A549 (cell line): ENCODE measurements at places on chromosomes 7 and 10. TPM values are rescaled to one million over a fixed set of nuclear protein-coding genes. Genes with fewer than 3 reads are reported as not detected.

PLCE1 gene
- 10.7 to 12.8 TPM (median 10.9 TPM) in 3 replicates for polyA plus RNA-seq

FBXO24 gene
- 0.13 to 0.37 TPM (median 0.19 TPM) in 3 replicates for polyA plus RNA-seq

TSPAN12 gene
- 0.41 to 0.62 TPM (median 0.58 TPM) in 3 replicates for polyA plus RNA-seq

SEMA3A gene
- polyA plus RNA-seq, result 3.6 to 4.3 TPM (median 4.2 TPM) in 3 replicates

MSS51 gene
- polyA plus RNA-seq, result 0.47 to 0.53 TPM (median 0.49 TPM) in 3 replicates

DNA sequence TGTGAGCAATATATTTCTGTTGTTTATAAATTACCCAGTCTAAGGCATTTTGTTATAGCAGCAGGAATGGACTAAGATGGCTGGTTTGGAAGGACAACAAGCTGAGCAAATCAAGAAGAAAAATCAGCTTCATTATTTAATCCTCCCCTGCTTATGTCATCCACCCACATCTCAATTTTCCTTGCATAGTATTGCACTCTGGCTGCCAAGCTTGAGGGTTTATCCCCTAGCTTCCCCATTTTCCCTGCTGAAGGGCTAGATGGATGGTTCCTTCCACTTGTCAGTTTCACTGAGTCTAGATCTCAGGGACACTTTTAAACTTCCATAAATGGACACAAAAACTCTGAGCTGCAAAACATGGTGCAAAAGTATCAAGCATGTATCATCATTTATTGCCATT, 75.2 kb upstream of the LAMB4 start:
- no peak for DNase-seq

DNA sequence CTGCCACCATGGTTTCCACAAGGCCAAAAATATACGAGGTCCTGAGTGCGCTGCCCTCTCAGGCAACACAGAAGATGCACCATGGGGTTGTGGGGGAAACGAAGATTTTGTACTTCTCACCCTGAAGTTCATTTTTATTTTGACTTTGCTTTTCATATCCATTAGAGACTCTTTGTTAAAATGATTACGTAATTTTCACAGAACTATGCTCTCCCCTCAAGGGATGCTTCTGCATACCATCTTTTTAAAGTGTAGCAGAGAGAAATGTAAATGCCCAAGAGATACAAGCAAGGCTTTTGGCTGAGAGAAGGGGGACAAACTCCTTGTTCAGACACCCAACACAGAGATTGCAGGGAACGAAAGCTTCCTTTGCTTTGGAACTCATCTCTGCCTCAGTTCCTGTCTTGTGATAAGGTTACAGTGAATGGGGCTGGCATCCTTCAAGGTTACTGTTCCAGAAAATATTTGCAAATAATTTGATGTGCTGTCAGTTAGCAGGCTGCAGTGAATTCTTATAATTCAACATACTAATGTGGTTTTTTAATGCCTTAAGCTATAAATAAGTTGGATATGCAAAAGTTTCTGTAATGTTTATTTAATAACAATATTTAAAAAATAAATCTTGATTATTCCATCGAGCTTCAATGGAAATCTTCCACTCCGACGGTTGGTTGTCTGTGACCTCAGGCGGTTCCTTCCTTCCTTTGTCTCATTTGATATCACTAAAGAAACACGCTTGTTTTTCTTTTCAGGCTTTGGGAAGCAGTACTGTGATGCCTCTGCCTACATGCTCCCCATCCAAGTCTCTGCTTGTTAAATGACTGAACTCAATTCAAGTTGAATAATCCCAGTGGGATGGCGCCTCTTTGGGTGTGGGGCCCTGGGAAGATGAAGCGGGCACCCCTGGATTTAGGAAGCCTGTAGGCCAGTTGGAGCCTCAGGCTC, 209.3 kb upstream of the CTBP2 start:
- no peak for DNase-seq

DNA sequence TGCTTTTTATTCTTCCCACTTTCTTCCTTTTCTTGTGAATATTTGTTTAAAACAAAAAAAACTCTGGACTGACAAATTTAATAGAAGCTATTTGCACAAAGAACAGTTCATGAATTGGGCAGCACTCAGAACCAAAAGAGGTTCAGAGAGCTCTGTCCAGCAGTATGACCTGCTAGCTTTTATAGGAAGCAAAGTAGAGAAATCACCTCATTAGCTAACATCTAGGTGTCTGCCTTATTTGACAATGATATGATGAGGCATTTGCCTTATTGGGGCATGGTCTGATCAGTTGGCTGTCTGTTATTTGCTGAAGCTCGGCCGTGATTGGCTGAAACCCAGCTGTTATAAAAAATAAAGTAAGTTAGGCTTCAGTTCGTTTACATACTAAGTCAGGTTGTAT, 819 bp upstream of the TRIM4 start:
- DNase-seq, result peak; percentile 27

GRCh38 chr7:75813084-75813483, 522 bp downstream of the CCL24 start:
- no peak for DNase-seq

DNA sequence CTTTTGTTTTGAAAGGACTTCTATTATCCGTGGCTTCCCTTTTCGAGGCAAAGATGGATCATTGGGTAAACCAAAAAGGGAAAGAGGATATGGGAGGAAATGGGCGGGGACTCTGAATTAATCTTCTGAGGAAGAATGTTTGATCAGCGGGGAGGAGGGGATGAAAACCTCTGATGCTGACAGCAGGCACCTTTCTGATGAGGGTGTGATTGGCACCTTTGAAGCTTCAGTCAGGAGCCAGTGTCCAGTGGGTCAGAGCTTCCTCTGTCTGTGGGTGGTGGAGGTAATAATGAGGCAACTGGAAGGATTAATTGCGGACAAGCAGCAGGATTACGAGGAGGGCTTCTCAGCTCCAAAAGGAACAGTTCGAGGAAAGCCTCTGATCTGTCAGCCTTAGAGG, 877.6 kb downstream of the LRMDA start:
- no peak for DNase-seq

DNA sequence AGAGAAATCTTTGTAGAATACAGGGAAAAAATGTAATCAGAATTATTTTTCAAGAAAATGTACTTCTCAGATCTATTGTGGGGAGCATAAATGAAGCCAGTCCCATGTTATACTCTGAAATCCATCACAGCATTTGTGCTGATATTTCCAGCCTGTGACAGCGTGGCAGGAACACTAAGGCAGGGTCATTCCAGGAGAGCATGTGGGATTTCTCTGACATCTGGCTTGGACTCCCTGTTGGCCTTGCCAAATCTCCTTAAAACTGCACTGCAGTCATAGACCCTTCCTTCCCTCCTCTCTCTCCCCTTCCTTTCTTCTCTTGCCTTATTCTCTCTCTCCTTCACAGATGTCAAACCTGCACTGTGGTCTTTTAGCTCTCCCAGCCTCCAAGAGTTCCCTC, 6.5 kb upstream of the TSPAN13 start:
- no peak for DNase-seq

DNA sequence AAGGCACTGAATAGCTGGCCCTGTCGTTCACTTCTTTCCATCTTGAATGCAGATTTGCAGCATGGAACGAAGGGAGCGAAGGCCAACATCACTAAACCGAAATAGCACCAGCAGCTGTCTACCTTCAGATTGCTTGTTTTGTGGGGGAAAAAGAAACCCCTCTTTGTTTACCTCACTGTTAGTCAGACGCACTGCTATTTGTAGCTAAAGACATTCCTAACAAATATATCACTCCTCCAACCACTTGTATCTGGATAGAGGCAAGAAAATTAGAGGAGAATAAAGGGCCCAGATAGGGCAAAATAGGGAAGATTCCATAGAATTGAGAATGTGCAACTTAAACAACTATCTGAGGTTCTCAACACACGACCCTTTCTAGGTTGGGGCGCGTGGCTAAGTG, 26.5 kb downstream of the ANK3 start:
- no peak for DNase-seq

DNA sequence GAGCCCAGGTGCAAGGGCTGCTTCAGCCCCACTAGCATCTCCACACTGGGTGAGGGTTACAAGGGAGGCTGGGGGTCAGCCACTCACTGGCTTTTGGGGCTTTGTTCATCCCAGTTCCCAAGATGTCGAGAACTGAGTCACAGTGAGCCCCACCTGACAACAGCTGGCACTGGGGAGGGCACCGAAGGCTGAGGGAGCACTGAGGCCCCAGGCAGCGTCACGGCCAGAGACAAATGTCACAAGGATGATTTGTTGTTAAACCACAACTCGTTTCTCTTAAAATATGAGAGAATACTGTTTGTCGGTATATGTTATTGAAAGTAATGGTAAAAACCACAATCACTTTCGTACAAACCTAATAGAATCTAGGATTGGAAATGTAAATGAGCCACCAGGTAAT, 219.9 kb downstream of the CELF2 start:
- DNase-seq, result no peak

DNA sequence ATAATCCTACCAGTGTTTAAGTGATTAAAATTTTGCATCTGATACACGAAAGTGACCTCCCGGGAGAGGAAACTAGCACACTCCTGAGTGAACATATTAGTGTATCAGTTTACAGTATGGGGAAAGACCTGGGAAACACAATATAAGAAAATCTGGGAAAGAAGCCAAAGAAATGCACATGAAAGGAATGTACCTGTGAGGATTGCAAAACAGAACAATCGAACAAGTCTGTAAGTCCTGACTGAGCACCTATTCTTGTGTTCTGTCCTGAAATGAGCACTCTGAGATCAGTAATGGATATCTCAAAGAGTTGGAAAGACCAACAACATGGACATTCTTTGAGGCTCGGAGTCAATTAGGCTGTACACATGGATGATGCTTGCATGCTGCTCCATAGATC, 554.7 kb downstream of the SORCS3 start:
- no peak for DNase-seq

GRCh38 chr7:143980746-143981510, 19.2 kb upstream of the OR6B1 start:
- no peak for DNase-seq

DNA sequence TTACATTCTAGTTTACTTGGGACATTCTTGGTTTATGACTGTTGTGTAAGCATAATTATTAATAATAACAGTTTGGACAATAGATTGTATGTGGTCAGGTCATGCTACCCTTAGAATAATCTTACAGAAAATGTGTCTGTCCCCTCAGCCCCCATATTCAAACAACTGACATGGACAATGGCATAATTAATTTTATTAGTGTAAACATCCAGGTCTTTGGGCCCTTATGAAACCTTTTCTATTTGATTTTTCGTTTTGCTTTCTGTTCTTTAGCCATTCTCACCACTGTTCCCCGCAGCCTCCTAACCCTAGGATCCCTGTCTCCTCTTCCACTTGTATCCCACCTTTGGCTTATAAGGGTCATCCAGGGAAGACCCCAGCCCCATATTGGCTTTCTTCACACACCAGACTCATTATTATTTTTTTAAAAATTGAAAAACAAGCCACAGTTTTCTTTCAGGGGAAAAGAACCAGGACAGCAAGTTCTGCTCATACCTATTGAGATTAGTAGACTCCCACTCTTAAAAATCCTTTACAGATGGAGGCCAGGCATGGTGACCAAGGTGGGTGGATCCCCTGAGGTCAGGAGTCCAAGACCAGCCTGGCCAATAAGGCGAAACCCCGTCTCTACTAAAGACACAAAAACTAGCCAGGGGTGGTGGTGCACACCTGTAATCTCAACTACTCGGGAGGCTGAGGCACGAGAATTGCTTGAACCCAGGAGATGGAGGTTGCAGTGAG, 11.5 kb downstream of the VIM start:
- no peak for DNase-seq

GRCh38 chr10:75452997-75453396, 21.6 kb downstream of the LRMDA start:
- no peak for DNase-seq

- DNase-seq, result no peak
Measured at GRCh38 chr7:127239814-127240213, 12.9 kb downstream of the GRM8 start.

GRCh38 chr7:41187322-41187721, 515.6 kb downstream of the INHBA start:
- DNase-seq, result no peak

DNA sequence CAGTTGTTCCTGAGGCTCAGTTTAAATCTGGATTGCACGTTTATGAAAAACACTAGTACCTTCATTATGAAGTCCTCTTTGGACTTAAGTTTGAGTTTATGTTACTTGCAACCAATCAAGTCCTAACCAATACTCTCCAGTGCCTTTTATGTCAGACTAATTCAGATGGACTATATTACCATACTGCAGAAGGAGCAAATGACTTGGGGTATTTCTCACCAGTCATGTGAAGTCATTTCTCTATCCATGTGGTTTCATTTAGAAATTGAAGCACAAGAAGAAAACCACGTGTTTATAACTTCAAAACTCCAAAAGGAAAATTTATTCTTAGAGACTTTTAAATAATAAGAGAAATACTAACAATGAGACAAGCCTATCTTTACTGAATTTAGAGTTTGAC, 201.6 kb downstream of the MBL2 start:
- no peak for DNase-seq

DNA sequence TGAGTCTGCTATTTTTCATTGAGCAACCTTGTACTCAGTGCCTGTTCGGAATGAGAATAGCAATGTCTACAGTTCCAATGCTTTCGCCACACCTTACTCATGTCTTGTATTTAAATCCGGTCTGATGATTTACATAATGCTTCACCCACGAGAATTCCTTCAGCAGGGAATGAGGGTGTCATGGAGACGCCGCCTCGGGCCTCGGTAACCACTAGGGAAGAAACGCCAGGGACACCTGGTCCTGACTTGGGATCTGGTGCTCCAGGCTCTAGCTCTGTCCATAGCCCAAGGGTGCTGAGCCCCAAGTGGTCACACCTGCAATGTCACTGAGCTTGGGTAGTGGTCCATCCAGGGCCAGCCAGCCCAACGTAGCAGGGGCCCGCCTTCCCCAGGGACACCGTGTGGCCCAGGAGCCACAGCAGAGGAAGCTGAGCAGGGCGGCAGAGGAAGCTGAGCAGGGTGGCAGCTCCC, 37.4 kb downstream of the PRKAG2 start:
- DNase-seq, result no peak
